Skeletal muscle cell (primary cell): ENCODE measurements at places on chromosomes 16 and 17.

DNA sequence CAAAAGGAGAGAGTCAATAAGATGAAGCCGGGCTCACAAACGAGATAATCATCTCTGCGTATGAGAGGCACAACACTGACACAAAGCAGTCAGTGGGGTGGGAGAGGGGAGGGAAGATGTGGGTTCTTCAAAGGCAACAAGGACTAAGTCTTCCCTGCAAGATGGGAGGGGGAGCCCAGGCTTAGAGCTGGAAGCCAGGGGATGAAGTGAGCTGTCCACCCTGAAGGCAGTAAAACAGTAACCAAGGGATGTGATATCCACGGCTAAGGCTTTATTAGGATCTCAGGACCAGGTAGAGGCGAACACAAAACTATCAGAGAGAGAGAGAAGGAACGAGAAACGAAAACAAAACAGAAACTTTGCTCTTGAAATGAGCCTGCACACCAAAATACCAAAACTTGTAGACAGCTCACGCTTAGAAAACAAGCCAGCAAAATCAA is 115.9 kb downstream of the DYNLRB2 start:
- DNase-seq = no peak

DNA sequence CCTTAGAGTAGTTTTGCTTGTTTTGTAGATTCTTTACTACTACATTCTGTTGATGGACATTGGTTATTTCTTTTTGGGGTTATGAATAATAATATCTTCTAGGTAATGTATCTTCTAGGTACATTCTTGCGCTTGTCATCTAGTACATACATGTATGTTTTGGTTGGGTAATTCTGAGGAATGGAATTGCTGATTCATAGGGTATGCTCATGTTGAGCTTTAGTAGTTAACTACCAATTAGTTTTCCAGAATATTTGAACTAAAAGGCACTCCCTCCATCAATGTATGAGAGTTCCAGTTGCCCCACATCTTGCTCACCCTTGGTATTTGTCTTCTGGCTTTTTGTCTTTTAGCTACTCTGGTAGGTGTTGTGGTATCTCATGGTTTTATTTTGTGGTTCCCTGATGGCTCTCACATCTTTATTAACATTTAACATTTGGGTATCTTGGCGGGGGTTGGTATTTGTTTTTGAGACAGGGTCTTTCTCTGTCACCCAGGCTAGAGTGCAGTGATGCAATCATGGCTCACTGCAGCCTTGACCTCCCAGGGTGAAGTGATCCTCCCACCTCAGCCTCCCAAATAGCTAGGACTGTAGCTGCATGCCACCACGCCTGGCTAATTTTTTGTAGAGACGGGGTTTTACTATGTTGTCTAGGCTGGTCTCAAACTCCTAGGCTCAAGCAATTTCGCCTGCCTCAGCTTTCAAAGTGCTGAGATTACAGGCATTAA is 47.1 kb downstream of the SLC6A4 start:
- no peak for DNase-seq

DNA sequence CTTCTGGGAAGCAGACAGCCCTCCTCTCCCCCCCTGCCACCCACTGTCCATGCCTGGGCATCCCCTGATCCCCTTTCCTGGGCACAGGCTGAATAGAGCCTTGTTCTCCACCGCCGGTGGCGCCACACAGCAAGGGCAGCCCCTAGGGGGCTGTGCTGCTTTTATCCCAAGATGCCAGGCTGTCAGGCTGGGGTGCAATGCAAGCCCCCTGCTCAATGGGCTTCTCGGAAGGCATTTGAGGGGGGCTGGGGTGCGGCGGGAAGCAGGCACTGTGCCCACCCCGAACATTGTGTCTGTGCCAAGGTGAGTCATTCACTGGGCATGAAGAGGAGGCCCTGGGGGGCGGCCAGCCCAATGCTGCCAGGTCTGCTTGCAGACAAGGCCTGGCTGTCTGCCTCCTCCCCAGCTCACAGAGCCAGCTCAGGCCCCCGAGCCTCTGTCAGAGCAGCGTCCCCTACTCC is 1.5 kb upstream of the GFAP start:
- no peak for DNase-seq

DNA sequence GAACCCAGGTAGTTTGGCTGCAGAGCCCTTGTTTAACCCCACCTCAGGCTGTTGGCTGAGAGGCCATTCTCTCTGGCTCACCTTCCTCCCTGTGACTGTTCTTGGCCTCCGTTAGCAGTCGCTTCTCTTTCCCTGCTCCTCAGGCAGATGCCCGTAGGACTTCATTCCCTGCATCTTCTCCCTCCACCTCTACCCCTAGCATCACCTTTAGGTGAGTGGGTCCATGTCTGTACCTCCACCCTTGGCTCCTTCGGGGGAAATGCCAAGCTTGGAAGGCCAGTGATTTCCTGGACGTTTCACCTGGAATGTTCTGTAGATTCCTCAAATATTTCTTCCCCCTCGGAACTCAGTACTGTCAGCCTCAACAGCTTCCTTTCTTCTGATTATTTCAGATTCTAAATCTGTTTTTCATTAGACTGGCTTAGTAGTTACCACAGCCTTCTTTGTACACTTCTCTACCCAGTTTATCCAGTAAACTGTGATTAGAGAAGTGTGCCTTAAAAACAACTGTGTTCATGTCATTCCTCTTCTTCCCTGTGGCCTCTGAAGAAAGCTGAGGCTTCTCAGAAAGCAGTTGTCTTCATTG is 227.9 kb downstream of the MSI2 start:
- no peak for DNase-seq

- no peak for DNase-seq
Observed at GRCh38 chr17:66129759-66130158, 62.2 kb downstream of the CEP112 start.

DNA sequence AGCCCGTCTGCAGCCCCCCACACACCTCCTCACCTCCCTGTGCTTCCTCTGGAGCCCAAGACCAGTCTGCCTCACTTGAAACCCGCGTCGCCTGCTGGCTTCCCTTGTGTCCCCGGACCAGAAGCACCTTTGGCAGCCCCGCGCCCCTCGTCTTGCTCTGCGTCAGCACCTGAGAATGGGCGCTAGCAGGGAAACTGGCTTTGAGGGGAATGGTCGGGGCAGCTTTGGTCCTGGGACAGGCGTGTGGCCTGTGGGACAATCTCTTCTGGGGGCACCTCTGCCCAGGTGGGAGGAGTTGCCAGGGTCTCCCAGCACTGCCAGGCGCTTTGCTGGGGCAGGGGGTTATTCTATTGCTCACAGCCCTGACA is 3.6 kb upstream of the MAFG start:
- no peak for DNase-seq

DNA sequence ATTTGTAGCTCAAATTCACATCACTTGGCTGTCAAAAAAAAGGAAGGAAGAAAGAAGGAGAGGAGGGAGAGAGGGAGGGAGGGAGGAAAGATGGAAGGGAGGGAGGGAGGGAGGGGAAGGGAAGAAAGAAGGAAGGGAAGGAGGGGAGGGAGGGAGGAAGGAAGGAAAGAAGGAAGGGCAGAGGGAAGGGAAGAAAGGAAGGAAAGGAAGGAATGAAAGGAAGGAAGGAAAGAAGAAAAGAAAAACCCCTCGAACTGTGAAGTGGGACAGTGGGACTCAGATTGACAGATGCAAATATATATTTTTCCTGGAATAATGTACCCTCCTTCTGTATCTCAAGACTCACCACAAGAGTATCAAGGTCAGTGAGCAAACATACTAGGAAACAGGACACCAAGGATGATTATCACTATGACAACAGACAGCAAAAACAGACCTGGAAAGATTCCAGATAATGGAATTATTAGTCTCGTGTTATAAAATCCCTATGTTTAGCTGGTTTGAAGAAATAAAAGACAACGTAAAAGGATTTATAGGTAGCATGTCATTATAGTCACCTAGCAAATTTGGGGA is 24.2 kb upstream of the ABCA3 start:
- no peak for DNase-seq

GRCh38 chr16:84143784-84144199 is 1.2 kb downstream of the HSDL1 start:
- DNase-seq = no peak

- DNase-seq = no peak
Observed at GRCh38 chr17:66367107-66367506, 64.7 kb downstream of the PRKCA start.

GRCh38 chr17:12320286-12320685 is 299.6 kb downstream of the MAP2K4 start:
- DNase-seq = peak; percentile 21

- no peak for DNase-seq
Observed at GRCh38 chr16:69463876-69464275, 39.5 kb downstream of the CYB5B start.

DNA sequence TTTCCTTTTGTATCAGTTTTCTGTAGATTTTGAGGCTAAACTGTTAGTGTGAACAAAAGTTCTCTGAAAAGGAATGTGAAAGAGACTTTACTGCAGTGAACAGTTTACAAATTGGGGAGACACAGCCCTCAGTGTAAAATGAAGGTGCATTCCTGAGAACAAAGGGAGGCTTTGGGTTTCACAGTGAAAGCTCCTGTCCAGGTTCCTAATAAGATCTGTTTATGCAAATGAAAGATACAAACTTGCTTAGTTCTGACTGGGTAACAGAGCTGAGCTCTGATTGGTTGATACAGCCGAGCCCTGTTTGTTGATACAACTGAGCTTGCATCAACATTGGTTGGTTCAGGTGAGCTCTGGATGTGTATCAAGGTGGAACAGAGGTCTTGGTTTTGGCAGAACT is 8.3 kb upstream of the CDRT15 start:
- DNase-seq = no peak

- no peak for DNase-seq
Observed at GRCh38 chr17:74237321-74237720, 23.9 kb downstream of the TTYH2 start.

- DNase-seq = no peak
Observed at GRCh38 chr17:48006936-48007709, 30.5 kb downstream of the COPZ2 start.

GRCh38 chr17:4648741-4649140 is 7.3 kb upstream of the ALOX15 start:
- DNase-seq = no peak

- peak; percentile 76 for DNase-seq
Observed at GRCh38 chr16:14529010-14529669, 100.9 kb downstream of the PARN start.

- DNase-seq = no peak
Observed at GRCh38 chr16:1810536-1810935, 16.1 kb downstream of the HAGH start.

- DNase-seq = no peak
Observed at GRCh38 chr17:42697108-42697811, 14.9 kb downstream of the CNTNAP1 start.

DNA sequence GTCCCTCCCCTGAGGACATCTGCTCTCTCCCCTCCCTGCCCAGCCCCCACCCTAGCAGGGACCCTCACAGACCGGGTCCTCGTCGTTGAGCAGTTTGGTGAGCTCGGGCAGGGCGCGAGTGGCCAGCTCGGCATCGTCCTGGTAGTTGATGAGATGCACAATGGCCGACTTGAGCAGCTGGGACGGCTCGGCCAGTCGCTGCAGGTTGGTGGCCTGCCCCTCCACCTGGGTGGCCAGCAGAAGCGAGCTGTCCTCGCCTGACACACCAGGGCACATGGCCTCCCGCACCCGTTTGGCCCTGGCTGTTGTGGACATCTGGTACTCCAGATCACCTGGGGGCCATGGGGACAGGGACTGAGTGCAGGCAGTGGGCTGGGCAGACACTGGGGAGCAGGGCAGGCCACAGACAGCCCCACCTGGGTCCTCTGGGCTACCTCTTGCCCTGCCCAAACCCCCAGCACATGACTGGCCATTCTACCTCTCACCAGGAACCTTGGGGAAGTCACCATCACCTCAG is 17.1 kb downstream of the JUP start:
- DNase-seq = no peak

- DNase-seq = no peak
Observed at GRCh38 chr17:11671126-11671525, 72.9 kb downstream of the DNAH9 start.

- DNase-seq = no peak
Observed at GRCh38 chr16:56513091-56513490, 6.7 kb downstream of the BBS2 start.

DNA sequence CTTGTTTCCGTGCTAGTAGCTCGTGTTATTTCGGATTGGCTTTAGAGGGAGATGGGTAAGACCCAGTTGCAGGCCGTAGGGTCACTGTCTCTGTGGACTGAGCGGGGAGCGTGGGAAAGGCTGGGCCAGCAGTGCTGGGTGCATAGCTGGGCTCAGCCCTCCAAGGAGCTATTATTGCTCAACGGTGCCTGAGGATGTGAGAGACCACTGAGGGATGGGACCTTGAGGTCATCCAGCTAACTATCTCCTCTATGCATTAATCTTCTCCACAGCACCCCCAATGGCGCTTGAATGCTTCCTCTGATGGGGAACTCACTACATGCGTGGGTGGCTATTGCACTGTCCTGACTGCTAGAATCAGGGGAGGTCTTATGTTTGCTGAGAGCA is 126.1 kb upstream of the FOXF1 start:
- no peak for DNase-seq

- no peak for DNase-seq
Observed at GRCh38 chr17:48012151-48012520, 25.5 kb downstream of the COPZ2 start.

- no peak for DNase-seq
Observed at GRCh38 chr17:79552405-79552804, 58.4 kb downstream of the RBFOX3 start.

- no peak for DNase-seq
Observed at GRCh38 chr17:71516149-71516548, 604.7 kb upstream of the SOX9 start.

DNA sequence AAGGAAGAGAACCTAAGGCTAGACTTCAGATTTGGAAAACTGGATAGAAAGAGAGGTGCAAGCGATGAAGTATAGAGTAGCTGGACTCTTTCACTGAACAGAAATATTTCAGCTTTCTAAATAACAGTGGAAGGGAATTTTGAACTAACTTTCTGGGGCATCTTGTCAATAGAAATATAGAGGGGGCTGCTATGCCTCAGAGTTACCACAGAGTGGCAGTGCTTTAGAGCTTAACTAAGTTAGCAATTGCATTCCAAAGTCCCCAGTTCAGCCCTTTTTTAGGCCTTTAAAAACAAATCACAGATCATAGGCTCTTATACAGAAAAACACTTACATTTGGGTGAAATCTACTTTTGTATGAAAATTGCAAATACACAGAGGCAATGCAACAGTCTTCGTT is 154.2 kb upstream of the CDH8 start:
- no peak for DNase-seq

DNA sequence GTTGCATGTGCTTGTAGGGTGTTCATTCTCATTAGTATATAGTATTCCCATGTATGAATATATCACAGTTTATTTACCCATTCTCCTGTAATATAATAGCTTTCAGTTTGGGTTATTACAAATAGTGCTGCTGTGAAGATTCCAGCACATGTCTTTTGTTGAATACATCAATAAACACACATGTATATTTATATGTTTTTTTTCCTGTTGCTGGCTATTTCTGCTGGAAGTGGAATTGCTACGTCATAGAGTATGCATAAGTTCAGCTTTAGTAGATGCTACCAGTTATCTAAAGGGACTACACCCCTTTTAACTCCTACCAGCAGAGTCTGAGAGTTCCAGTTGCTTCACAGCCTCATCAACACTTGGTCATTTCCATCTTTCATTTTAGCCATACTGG is 52.3 kb upstream of the SCNN1B start:
- no peak for DNase-seq
